ENCODE measurements at places on chromosomes 3 and 15.

GRCh38 chr3:104717828-104718196, 648.9 kb upstream of the ALCAM start:
- no peaks in the 10 kb centered on the region for H3K36me3 ChIP-seq
- no peaks in the 10 kb centered on the region for H3K27me3 ChIP-seq
- no peaks in the 10 kb centered on the region for H3K4me1 ChIP-seq
- DNase-seq, result no peak

DNA sequence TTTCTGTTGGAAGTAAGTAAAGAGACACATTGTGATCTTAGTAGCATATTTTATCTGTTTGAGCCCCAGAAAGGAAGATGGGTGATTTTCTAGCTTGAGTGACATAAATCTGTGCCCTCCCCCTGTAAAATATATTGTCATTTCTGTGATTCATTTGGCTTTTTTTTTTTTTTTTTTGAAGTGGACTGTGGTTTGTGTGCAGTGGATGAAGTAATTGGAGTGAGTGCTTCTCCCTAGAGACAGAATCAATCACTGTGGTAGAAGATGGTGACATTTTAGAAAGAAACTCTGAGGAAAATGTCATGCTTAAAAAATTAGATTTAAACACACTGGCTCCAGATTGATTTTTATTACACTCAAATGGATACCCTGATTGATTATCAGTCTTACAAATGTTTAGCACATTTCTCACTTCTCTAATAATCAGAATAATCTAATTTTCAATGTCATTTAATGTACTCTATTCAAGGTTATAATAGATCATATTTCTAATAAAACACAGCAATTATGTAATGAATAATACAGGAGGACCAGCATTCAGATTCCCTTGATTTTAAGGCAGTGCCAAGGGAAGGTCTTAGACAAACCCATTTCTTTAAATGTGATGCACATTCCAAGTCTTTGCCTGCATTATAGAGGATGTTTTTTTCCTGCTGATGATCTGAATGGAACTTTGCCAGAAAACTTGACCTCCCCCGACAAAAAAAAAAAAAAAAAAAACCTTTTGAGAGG, 116.6 kb downstream of the TOP2B start:
- H3K36me3 ChIP-seq, result no peaks in the 10 kb centered on the region
- no peaks in the 10 kb centered on the region for H3K4me1 ChIP-seq
- H3K27me3 ChIP-seq, result no peaks in the 10 kb centered on the region
- H3K4me3 ChIP-seq, result no peak overlapping the region
- no peak for DNase-seq
- H3K27ac ChIP-seq, result no peak overlapping the region

DNA sequence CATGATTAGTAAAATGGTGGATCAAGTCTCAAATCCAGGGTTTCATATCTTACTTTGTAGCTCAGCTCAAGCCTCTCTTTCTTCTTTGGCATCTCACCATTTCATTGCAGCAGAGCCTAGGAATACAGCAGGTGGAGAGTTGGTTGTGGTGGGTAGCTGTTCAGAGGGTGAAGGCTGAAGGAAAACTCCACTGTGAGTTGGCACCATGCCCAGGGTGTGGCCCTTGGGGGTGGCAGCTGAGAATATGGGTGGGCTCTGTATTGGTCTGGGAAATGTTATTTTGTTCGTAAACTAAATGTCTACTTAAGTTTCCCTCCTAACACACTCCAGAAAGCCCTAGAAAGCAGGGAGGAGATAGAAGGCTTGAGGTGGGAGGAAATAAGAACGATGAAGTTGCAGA, 1.7 kb upstream of the MAP1A start:
- H3K27ac ChIP-seq, result peak overlapping the region; percentile 86
- no peaks in the 10 kb centered on the region for H3K27me3 ChIP-seq
- peaks cover 9% of the 10 kb centered on the region for H3K36me3 ChIP-seq

GRCh38 chr15:90705212-90705611, 11.9 kb upstream of the BLM start:
- no peak for DNase-seq
- H3K36me3 ChIP-seq, result no peaks in the 10 kb centered on the region
- H3K4me1 ChIP-seq, result no peaks in the 10 kb centered on the region
- H3K4me3 ChIP-seq, result no peak overlapping the region

DNA sequence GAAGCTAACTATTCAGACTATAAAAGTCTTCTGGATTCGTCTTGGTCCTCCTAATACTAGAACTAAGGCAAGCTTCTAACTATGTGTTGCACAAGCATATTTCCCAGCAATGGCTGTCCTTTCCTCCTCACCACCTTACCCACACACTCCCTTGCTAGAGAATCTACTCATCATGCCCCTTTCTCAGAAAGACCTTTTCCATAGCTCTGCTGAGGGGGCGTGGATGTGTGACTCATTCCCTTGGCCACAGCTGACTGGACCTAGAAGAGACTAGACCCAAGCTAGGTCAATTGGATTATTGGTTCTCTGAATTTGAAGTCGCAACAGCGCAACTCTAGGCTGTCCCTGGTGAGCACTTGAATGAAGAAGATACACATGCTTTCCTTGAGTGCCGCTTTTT, 47.1 kb downstream of the ERC2 start:
- no peaks in the 10 kb centered on the region for H3K4me1 ChIP-seq
- no peak for DNase-seq
- no peak overlapping the region for H3K4me3 ChIP-seq
- H3K36me3 ChIP-seq, result no peaks in the 10 kb centered on the region

GRCh38 chr3:20052851-20053250, 12.6 kb downstream of the KAT2B start:
- no peak overlapping the region for H3K4me3 ChIP-seq
- no peaks in the 10 kb centered on the region for H3K27me3 ChIP-seq
- H3K4me1 ChIP-seq, result peaks cover 18% of the 10 kb centered on the region
- no peak overlapping the region for H3K27ac ChIP-seq
- DNase-seq, result no peak

GRCh38 chr3:29065211-29065785, 215.6 kb upstream of the RBMS3 start:
- no peaks in the 10 kb centered on the region for H3K27me3 ChIP-seq
- no peak for DNase-seq
- H3K4me3 ChIP-seq, result no peak overlapping the region
- H3K36me3 ChIP-seq, result no peaks in the 10 kb centered on the region
- H3K4me1 ChIP-seq, result no peaks in the 10 kb centered on the region

DNA sequence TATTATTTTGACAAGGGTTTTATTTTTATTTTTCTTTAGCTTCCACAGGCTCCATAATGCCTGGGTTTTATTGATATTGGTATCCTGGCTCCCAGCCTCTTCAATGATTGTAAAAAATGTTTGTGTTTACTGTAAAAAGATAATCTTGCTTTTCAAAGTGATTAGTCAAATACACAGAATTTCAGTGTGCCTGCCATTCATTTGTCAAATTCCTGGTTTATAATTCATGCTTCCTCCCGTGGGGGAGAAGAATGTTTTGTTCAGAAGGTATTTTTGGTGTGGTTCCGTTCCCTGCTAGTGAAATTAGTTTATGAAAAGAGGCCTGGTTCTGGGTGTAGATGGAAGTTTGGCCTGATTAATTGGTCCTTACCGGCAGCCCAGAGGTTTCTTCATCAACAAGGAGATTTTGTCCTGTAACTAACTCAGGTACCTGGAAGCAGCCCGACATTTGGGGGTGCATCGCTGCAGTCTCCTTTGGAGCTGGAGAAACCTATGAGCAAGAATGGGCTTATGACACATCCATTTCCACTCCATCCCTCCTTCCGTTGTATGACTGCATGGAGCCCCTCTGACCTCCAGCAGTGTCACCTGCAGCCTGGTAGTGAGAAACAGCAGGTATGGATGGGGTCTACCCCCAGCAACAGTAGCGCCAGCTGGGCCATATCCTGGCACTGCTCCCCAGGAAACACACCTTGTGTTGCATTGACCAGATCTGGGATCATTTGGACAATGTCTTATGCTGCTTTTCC, 101.5 kb downstream of the PGPEP1L start:
- peaks cover 31% of the 10 kb centered on the region for H3K36me3 ChIP-seq
- DNase-seq, result no peak
- no peaks in the 10 kb centered on the region for H3K27me3 ChIP-seq
- H3K4me1 ChIP-seq, result peaks cover 3% of the 10 kb centered on the region
- H3K4me3 ChIP-seq, result no peak overlapping the region
- no peak overlapping the region for H3K27ac ChIP-seq

DNA sequence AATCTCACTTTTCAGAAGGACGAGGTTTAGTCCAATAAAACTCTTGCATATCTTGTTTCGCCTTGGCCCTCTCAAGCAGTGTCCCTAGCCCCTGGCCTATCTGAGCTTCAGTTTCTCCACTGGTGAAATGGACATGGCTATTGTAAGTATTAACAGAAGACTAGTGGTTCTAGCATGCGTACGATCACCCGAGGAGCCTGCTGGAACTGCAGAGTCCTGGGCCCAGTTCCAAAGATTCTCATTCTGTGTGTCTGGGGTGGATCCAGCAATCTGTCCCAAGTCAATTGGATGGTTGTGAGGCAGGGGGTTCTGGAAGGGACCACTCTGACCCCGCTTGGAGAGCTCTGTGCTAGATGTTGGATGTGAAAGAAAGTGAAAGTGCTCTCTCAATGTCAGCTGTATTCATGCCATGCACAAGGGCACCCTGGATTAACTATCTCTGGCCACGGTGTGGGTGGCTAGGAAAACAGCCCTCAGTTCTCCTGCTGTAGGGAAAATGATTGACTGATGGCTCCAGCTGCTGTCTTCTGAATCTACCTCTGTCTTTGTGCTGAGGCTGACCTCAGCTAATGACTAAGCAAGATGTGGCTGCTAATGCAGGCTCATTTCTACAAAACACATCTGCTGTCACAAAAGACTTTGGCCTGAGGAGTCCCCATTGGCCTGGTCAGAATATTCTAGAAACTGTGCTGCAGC, 1.9 kb upstream of the PLA1A start:
- no peak overlapping the region for H3K4me3 ChIP-seq
- no peaks in the 10 kb centered on the region for H3K4me1 ChIP-seq
- DNase-seq, result no peak
- H3K27ac ChIP-seq, result no peak overlapping the region

DNA sequence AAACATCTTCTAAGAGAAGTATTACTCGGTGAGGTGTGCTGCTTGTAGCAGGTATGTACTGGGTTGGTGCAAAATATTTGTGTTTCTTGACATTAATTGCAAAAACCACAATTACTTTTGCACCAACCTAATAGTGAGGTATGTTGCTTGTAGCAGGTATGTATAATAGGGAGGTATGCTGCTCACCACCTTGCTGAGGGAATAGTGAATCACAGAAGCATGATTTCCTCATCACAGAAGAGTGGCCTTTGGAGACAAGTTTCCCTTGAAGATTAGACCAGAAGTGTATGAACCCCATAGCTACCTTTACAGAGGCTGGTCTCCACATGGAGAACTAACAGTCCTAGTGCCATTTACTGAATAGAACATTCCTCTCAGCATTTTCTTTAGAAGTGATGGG, 15.5 kb downstream of the DCP1A start:
- H3K36me3 ChIP-seq, result peaks cover 48% of the 10 kb centered on the region
- H3K27ac ChIP-seq, result no peak overlapping the region
- H3K4me1 ChIP-seq, result no peaks in the 10 kb centered on the region
- no peak overlapping the region for H3K4me3 ChIP-seq
- no peak for DNase-seq

- no peaks in the 10 kb centered on the region for H3K27me3 ChIP-seq
- no peak overlapping the region for H3K27ac ChIP-seq
- no peak overlapping the region for H3K4me3 ChIP-seq
- no peak for DNase-seq
Observed at GRCh38 chr3:52670621-52671521, 14.8 kb downstream of the PBRM1 start.

DNA sequence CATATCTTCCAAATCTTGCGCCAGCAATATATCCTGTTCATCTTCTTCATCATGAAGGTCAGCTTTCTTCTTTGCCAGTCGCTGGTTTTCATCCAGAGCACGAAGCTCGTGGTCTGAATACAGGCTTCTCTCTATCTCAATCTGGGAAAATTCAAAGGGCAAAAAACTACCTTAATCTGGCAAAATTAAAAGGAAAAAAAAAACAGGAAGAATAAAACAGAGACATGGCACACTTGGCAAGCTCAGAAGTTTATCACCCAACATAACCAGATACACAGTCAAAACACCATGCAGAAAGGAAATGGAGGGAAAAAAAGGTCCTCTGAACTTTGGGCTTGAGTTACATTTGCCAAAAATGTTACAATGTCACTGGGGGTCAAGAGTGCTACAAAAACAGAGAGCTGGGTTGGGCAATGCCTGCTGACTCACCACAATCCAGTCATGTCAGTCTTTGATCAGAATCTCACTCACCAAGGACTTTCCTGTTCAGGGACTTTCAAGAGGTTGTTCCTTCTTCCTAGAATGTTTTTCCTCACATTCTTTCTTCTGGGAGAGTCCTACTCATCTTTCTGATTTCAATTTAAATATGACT, 1.5 kb downstream of the MRPL46 start:
- peak overlapping the region; percentile 97 for H3K4me3 ChIP-seq
- H3K4me1 ChIP-seq, result peaks cover 34% of the 10 kb centered on the region
- H3K36me3 ChIP-seq, result peaks cover 60% of the 10 kb centered on the region
- no peak overlapping the region for H3K27ac ChIP-seq
- no peaks in the 10 kb centered on the region for H3K27me3 ChIP-seq

- no peaks in the 10 kb centered on the region for H3K4me1 ChIP-seq
- no peak overlapping the region for H3K27ac ChIP-seq
- no peaks in the 10 kb centered on the region for H3K36me3 ChIP-seq
- H3K4me3 ChIP-seq, result no peak overlapping the region
Observed at GRCh38 chr3:126309861-126310655, 47.1 kb downstream of the KLF15 start.

DNA sequence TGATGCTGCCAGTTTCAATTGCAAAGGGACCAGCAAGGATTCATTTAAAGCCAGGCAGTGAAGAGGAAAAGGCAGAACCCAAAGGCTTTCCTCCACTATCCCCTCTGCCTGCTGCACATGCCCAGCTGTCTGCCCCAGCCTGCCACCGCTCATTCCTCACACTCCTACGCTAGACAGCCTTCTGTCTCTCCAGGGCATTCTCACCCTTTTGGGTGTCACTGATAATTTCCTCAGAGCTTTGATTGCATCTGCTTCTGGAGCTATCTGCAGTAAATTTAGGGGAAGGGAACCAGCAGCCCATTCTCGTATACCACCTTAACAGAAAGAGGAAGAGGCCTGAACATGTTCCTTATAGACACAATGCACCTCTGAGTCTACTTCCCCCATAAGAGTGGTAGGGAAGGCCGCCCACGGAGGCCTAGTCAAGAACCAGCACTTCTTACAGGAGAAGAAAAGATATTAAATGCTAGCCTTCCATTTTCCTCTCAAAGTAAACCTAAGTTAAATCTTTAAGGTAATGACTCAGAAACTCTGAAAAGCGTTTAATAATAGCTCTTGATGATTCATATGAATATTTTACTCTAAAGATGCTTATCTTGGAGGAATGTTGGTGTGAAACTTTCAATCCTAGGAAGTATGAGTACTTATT, 20.9 kb downstream of the NUDT16 start:
- H3K27ac ChIP-seq, result no peak overlapping the region
- no peaks in the 10 kb centered on the region for H3K36me3 ChIP-seq
- no peak overlapping the region for H3K4me3 ChIP-seq
- H3K27me3 ChIP-seq, result no peaks in the 10 kb centered on the region
- no peak for DNase-seq
- H3K4me1 ChIP-seq, result no peaks in the 10 kb centered on the region
